Adrenal gland (tissue), 19 donors: ENCODE measurements at places on chromosomes 5 and 9. TPM values are rescaled to one million over a fixed set of nuclear protein-coding genes. Genes with fewer than 3 reads are reported as not detected.

The PCDHA2 gene
- 0.09 TPM for polyA plus RNA-seq

The SMIM33 gene
- polyA plus RNA-seq, result not detected

The PPP1R26 gene
- polyA plus RNA-seq, result 20.7 TPM

The PCDHB5 gene
- 1.6 TPM for polyA plus RNA-seq

The DNAJB5 gene
- polyA plus RNA-seq, result 16.6 TPM

The OR1J2 gene
- polyA plus RNA-seq, result not detected

The NKD2 gene
- 32.8 TPM for polyA plus RNA-seq

- DNase-seq, result no peak
These were observed 33.0 kb upstream of the SV2C start for GRCh38 chr5:76050134-76050533.

DNA sequence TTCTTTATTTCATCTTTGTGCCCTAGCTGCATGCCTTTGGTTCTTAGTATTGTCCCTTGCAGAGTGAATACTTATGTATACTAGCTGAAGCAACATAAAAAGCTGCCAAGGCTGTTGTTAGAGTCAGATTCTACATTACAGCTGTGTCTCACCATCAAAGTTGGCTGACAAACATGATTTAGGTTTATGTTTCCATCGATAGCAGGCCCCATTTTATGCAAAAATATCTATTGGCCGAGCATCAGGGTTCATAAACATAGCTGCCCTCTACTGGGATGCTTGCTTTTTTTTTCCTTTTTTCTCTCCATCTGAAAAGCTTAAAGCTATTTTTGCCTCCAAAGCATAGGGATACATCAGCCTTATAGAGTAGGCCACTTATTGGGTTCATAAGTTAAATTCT lies 68.0 kb downstream of the FAM174A start:
- no peak for DNase-seq

DNA sequence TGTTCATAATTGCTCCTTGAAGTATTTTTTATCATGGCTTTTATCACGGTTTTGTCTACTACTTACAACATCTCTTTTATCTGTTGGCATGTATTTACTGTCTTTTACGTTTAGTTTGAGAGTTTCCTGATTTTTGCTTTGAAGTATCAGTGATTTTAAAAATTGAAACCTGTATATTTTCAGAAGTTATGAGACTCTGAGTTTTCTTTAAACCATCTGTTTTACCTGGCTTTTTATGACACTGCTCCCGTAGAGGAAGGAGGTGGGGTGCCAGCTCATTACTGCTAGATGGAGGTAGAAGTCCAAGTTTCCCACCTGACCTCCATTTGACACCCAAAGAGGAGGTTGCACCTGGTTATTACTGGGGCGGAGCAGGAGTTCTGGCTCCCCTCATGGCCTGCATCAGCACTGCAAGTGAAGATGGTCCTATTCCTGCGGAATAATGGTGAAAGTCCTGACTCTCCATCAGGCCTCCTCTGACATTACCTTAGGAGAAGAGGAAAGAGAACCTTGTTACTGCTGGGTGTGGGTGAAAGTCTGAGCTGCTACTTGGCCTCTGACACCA lies 10.0 kb upstream of the ZNF131 start:
- no peak for DNase-seq

- DNase-seq, result no peak
These were observed 411 bp upstream of the GABRG2 start for GRCh38 chr5:162067162-162067561.

GRCh38 chr5:103745353-103746065 lies 182.9 kb upstream of the NUDT12 start:
- no peak for DNase-seq

GRCh38 chr5:81779916-81780266 lies 29.0 kb upstream of the SSBP2 start:
- DNase-seq, result no peak

DNA sequence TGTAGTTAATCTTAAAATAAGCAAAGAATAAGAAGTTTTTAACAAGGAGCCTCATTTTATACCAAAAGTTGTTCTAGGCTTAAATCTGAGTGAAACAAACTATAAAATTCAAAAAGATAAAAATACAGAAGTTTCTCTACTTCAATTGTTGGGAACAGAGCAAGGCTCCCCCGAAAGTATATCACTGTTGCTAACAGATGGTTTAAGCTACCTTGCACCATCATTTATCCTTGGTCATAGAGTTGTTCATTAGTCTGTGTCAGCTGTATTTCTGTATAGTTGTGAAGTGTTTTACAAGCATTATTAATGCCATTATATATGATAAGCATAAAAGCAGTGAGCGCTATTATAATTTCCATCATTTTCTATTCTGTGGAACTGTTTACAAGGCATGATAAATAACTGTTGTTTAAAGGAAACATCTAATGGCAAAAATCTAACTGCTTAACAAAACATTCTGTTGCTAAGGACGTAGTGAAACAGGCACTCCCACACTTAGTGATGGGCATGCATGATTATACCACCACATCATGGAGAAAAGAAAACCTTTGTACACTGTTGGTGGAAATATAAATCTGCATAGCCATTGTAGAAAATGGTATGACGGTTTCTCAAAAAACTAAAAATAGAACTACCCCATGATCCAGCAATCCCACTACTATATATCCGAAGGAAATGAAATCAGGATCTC lies 23.3 kb upstream of the ACO1 start:
- DNase-seq, result no peak

DNA sequence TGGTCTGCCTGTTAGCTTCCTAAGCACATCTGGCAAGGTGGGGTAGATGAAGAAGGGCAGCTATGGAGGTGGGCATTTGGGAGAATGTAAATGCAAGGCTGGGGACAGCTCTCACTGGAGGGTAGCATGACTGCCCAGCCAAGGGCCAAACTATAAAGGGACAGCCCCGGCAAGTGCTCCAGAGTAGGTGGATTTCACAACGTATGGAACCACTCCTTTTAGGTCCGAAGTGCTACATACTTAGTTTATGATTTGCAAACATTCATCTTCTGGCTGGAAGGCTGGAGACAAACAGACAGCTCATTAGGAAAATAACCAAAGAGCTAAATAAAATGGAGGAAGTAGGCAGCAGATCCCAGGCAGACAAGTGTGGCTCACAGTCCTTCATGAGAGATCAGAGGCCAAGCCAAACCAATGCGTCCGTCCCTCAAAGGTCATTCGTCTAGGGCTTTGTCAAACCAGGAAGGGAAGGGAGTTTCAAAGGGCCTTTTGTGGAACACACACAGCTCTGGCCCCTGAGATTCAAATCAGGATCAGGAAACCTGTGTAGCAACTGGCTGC lies 42.5 kb upstream of the GLRX start:
- no peak for DNase-seq

- no peak for DNase-seq
These were observed 408.9 kb upstream of the SMARCA2 start for GRCh38 chr9:1606253-1606652.

DNA sequence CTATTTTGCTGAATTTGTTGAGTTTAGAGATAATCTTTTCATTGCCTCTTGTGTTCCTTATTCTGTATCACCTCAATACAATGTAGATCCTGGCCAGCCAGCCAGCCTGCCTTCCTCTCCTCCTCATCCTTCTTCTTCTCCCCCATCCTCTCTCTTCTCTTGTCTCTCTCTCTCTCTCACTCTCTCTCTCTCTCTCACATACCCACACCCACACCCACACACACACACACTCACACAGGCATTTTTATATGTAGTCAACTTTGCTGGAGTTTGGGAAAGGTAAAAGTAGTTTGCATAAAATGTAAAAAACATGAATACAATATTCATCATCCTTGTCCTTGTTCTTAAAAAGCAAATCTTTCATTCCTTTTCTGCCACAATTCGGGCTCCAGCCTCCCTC lies 60.5 kb downstream of the ZFAND5 start:
- no peak for DNase-seq

DNA sequence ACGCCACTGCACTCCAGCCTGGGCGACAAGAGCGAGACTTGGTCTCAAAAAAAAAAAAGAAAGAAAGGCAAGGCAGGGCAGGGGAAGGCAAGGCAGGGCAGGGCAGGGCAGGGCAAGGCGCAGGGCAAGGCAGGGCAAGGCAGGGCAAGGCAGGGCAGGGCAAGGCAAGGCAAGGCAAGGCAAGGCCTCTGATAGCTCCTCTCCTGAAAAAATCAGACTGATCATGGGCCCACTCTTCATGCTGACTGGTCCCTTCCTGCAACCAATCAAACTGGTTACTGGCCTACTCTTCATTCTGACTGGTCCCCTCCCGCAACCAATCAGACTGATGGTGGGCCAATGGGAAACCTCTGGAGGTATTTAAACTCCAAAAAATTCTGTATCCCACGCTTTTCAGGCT lies 3.4 kb upstream of the ZBTB5 start:
- no peak for DNase-seq

- no peak for DNase-seq
These were observed 14.7 kb upstream of the NINJ1 start for GRCh38 chr9:93148721-93149120.

DNA sequence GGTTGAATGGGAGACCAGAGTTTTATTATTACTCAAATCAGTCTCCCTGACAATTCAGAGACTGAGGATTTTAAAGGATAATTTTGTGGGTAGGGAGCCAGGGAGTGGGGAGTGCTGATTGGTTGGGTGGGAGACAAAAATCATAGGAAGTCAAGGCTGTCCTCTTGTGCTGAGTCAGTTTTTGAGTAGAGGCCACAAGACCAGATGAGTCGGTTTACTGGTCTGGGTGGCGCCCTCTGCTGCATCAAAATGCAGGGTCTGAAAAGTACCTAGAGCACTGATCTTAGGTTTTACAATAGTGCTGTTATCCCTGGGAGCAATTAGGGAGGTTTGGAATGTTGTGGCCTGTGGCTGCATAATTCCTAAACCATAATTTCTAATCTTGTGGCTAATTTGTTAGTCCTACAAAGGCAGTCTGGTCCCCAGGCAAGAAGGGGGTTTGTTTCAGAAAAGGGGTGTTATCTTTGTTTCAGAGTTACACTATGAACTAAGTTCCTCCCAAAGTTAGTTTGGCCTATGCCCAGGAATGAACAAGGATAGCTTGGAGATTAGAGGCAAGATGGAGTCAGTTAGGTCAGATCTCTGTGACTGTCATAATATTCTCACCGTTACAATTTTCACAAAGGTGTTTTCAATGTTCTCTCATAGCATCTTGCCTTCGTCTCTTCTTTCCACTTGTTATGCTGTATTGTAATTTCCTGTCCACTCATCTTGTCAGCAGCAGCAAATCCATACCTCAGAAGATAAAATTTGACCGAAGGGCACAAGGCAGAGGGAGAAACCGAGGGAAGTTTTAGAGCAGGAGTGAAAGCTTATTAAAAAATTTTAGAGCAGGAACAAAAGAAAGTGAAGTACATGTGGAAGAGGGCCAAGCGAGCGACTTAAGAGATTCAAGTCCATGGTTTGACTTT lies 59.2 kb upstream of the CLINT1 start:
- DNase-seq, result peak; percentile 83

DNA sequence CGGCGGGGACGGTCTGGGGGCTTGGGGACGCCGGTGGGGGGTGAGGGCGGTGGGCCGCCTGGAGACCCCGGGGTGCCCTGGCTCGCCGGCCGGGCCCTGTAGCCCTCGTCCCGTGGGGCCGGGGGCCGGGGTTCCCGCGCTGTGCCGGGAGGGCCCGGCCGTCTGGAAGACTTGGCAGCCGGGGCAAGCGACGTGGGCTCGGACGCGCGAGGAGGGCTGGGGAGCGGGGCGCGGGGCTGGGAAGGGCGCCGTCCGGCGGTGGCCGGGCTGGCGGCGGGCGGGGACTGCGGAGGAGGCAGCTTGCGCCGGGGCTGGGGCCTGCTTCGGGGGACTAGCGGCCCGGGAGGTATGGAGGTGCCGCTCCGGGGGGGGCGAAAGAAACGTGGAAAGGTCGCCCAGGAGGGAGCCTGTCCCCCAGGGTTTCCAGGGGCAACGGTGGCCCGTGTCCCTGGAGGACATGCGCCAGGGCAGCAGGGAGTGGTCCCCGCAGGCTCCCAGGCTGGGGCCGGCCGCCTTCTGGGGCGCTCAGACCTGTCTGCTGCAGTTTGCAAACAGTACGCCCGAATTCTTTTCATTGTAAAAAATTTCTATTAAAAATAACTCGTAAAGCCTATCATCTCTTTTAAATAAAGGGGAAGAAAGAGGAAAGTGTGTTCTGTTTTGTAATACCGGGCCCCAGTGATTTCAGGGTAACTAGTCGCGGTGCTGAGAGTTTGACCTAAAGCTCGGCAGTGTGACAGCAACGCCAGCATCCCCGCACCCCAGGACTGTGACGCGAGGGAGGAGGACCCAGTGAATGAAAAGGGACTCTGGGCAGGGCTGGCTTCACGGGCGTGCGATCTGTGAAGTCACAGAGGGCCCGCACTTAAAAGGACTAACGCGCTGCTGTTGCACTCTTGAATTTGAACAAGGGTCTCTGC lies 752 bp upstream of the ANKH start:
- DNase-seq, result peak; percentile 65

DNA sequence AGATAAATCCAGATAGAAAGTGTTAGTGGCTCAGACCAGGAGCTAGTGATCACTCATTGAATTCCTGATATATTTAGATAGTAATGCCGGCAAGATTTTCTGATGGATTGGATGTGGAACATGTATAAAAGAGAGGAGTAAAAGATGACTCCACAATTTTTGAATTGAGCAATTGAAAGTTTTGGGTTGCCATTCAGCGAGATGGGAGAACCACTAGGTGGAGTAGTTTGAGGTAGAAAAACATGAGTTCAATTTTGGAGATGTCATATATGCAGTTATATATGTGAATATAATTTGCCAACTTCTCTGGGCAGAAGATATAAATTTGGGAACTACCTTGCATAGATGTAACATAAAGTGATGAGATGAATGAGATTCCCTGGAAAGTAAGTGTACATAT lies 502.5 kb upstream of the SEMA6A start:
- DNase-seq, result no peak

DNA sequence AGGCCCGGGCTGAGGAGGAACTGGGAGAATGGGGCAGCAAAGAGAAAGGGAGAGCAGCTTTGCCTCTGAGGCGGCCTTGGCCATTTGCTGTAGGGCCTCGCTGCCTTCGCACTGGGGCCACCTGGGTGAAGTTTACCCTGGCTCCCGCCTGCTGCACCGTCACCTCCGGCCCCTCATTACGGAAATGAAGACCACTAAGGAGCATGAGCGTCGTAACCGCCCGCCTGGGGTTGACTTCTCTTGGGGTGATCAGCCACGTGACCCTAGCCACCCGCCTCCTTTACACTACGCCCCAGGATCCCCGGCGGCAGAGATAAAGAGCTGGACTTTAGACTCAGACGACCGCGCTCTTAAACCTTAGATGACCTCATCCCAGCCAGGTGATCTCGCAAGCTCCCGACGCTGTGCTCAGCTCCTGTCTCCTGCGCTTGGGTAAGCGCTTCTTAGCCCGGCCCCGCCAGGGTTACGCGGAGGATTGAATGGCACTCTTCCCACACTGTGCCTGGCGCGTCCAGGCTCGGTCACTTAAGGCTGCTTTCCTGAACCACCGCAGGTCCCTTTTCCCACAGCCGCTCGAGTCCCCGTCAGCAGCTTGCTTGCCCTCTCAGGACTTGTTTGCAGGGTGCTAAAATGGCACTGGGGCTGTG lies 107.9 kb upstream of the LARP1 start:
- no peak for DNase-seq

- DNase-seq, result no peak
These were observed 39.1 kb upstream of the SPATA31C2 start for GRCh38 chr9:88177371-88177770.

GRCh38 chr5:57695179-57695578 lies 212.6 kb upstream of the ACTBL2 start:
- no peak for DNase-seq
